ENCODE measurements at places on chromosomes 4 and X.

DNA sequence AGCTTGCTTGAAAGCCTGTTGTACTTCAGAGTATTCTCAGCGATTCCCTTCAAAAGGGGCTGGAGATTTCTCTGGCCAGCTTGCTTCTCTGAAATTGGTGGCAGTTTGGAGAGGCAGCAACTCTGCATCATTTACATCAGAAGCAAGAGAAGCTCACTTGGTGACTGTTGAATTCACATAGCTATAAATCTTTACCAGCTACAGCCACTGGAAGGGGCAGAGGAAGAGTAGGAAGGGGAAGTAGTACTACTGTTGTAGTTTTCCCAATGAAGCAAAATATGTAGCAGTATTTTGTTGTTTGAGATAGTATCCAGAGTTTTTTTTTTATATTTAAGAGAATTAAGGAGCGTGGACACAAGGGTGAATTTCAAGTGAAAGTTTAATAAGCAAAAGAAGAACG is 2.8 kb downstream of the TENT5D start:
- DNase-seq, result no peak

DNA sequence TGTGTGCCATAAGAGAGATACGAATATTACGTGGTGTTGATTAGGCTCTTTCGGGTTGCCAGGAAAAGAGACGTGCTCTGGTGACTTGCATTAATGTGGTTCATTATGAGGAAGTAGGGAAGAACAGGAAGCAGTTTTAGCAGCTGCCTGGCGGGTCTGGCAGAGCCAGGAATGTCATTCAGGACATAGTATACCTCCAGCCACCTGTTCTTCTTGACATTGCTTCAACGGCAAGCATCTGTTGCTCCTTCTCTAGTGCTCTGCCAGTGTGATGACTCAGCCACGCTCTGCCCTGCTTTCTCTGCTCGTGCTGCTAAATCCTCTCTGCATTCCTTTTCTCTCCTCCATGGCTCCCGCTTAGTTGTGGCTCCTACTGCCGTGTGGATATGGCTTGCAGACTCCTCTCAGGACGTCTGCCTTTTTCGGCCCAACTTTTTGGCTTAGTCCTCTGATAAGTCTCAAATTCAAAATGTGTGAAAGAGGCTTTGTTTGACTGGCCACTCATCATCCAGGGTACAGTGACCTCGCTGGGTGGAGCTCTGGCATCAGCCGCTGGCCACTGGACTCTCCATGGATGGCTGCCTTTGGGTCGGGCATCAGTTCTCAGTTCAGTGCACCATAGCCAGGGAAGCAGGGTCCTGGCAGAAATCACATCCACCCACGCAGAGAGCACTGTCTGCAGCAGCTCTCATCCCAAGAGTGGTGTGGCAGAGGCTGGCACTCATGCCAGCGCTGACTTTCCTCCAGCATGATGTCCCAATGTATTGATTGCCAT is 89.3 kb upstream of the KLF3 start:
- DNase-seq, result no peak

GRCh38 chr4:122890147-122890795 is 32.1 kb downstream of the NUDT6 start:
- DNase-seq, result no peak

- DNase-seq, result no peak
Observed at GRCh38 chrX:130810561-130810960, 92.4 kb downstream of the ENOX2 start.

- no peak for DNase-seq
Observed at GRCh38 chr4:13547485-13548041, 3.3 kb upstream of the NKX3-2 start.

- DNase-seq, result peak; percentile 44
Observed at GRCh38 chr4:7759216-7759615, 180.4 kb downstream of the AFAP1 start.

DNA sequence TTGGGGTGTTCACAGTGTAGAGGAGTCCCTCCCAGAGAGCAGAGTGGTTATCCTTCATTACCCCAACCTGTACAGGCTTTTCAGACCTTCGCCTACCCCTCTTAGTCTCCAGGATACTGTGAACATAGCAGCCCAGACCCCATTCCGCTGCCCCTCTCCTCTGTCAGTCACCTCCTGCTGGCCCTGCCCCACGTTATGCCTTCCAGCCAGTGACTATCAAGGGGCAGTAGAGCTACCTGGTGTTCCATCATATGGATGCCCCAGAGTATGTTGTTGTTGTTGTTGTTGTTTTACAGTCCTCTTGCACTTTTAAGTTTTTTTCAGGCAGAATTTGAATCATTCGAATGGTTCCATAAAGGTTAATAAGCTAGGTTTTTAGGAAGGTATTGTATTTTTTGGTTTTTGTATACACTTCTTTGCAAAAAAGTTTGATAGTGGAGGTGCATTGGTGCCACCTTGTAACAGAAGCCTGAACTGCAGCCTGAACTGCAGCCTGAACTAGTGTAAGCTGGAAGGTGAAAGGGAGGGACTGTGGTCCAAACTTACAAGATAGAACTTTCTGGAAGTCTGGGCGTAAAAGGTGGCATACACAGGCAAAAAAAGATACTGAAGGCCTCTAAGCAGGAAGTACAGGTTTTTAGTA is 101.4 kb upstream of the RAB40AL start:
- no peak for DNase-seq

DNA sequence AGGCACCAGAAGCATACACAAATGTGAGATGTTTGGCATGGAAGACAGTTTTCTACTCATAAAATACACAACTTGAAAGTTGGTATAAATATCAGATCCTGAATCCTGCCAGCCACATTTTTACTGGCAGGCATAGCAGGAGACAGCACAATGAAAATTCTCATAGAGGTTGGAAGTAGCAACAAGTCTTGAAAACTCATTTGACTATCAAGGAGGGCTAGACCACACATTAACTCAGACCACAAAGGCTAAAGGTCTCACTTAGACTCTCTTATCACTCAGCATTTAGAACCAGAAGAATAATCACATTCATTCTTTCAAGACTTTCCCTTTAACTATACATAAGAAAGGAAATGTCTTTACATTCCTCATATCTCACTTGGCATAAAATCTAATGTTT is 56.5 kb downstream of the SORBS2 start:
- no peak for DNase-seq

- no peak for DNase-seq
Observed at GRCh38 chr4:40214661-40215418, 18.0 kb downstream of the RHOH start.

Data from T-helper 2 cell (primary cell).